ENCODE measurements at places on chromosomes 11 and 22.

- no peak for DNase-seq
These were observed 26.2 kb upstream of the SLC37A2 start for GRCh38 chr11:125036933-125037332.

DNA sequence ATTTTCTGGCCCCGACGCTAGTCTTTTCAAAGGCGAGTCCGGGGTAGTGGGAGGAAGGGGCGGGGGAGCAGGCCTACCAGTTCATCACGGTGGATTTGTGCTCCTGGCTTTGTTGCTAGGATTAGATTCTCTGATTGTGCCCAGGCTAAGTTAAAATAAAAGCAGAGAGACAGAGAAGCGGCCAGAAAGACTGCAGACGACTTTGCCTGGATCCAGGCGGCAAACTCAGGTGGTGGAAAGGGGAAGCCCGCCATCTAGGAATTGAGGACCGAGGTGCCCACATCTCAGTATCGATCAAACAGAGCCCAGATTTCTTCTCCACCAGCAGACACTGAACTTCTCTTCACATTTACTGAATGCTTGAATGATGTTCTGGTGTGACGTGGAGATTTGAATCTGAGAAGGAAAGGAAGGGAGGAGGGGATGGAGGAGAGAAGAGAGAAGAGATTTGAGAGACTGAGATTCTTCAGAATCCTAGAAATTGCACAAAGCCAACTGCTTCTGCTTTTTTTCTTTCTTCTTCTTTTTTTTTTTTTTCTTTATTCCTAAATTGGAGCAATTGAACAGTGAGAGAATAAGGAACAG lies 2.7 kb downstream of the FAT3 start:
- DNase-seq, result no peak

- no peak for DNase-seq
These were observed 306.8 kb upstream of the DDI1 start for GRCh38 chr11:103729617-103730016.

DNA sequence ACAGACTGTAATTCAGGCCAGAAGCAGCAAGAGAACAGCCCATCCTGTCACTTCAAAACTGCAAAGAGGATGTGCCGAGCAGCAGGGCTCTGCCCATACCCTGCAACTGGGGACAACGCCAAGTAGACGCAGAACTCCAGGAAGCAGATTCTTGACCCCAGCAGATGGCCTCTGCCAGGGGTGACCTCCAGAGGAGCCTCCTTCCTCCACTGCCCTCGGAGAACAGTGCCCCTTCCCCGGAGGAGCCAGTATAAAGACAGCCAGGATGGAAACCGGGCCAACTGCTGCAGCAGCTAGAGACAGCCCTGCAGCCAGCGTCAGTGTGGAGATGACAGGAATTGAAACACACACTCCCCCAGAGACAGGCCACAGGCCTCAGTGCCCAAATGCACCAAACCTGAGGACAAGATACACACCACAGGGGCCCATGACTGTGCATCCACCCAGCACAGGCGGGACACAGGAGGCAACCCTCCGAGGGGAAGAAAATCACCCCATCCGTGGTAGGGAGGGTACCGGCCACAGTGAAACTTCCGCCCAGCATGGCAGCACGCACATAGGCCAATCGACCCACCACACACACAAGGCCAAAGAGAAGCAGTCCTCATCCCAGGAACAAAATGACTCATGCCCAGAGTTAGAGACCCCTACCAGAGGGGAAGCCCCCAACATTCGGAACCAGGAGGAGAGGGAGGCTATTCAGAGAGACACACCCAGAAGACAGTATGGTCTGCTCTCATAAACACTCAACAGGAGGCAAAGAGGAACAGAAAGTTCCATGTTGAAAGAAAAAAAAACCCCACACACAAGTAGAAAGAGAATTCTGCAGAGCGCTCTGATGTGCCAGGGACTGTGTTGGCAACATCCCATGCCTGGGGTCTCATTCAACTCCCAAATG lies 5.6 kb downstream of the AHNAK start:
- no peak for DNase-seq

DNA sequence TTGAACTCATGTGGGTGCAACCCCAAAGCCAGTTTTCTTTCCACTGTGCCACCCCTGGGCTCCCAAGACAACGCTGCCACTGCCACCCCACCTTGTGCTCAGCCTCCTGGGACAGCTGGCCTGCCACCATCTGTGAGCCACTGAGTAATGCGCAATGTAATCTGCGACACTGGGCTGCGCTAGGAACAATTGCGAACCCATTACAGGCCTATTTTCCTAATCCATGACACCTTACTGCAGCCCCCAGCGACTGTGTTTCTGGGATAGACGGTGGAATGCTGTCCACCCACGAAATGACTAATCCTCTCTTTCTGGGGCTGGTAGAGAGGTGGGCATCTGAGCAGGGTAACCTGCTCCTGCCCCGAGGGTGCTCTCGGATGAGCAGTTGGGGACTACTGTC lies 22.2 kb downstream of the FLRT1 start:
- no peak for DNase-seq

- DNase-seq, result no peak
These were observed 100.7 kb downstream of the MAML2 start for GRCh38 chr11:96242191-96242847.

- DNase-seq, result no peak
These were observed 43.9 kb upstream of the DLAT start for GRCh38 chr11:111981270-111981669.

Measured in activated gamma-delta T cell treated with anti-CD3 and anti-CD28 coated beads, Interleukin-2, amount 50 U/mL, for 16 hours (primary cell).